Frontal cortex (tissue), 4 donors: ENCODE measurements at places on chromosomes 6 and 20. TPM values are rescaled to one million over a fixed set of nuclear protein-coding genes. Genes with fewer than 3 reads are reported as not detected.

Gene MMP24
- total RNA-seq, result 102 TPM

Gene RAB5IF
- 26.9 TPM for total RNA-seq

Gene ACTR5
- total RNA-seq, result 9.8 TPM

DNA sequence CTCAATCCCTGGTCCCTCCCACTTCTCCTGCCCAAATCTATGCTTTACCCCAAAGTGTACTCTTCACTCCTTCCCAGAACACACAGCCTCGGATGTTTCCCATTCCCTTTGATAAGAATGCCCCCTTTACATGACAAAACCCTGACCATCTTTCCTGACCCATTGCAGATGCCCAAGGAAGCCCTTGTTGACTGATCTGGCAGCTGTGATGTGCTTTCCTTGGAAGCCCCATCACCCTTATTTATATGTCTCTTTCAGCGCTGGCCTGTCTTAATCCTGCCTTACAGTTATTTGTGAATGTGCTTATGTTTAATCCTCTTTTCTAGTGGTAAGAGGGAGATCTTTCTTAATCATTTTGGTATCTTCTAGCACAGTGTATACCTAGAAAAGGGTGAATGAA lies 523.1 kb downstream of the CD83 start:
- no peak for DNase-seq

DNA sequence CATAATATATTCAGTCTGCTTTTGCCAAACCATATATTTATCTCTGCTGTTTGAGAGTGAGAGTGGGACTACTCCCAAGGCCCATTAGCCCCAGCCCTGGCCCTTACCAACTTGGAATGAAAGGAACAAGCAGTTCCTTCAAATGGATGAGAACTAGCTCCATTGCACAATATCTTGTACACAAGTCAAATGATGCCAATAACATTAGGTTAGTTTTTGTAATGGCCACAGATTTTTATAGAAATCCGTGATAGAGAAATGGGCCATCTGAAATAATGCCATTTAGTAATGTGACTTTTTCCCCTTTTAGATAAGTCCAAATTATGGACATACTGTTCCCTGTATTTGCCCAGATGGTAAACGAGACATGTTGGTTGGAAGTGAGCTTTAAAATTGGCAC lies 117.0 kb downstream of the MAP3K7 start:
- DNase-seq, result no peak

DNA sequence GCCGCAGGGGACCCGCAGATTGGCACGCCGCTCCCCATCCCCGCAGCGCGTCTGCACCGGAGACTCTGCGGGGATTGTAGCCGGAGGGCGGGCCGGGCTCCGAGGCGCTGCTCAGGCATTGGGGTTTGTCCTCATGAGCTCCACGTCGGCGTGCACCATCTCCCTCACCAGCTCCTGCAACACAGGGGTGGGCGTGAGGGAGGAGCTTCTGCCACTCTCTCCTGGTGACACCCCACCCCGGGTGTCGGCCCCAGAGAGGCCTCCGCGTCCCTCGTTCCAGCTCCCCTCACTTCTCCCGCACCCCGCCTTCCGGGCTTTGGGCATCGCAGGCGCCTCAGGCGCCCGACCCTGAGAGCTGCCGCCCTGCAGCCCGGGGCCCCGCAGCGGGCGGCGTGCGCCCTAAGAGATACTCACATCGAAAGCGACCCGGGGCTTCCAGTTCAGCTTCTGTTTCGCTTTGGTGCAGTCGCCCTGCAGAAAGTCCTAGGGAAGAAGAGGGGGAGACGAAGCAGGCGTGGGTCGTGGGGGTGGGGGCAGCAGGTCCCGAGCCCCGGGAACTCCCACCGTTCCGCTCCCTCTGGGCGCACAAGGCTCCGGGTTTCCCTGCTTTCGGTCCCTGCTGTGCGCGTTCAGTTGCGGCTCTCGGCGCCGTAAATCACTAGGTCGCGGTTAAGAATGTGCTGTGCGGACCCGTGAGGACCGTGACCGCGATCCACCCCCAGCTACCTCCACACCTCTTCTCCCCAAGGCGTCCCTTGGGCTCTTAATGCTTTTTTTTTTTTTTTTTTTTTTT lies 14.5 kb downstream of the FOXC1 start:
- no peak for DNase-seq

Gene JPH2
- under 0.01 TPM for total RNA-seq

DNA sequence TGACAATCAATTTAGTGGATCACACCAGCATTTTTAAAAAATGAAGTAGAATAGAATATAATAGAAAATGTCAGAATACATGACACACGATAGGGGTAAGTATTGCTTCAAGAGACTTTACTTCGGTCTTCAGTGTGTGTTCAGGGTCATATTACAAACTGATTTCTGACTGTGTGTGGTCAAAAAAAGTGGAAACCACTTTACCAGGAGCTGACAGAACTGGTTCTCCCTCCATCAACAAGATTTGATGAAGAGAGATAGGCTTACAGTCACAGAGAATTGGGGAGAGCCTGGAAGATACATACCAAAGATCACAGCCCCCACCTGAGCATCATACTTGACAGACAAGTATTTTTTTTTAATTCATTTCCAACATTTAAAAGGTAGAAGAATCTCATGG lies 21.7 kb downstream of the ARMC2 start:
- no peak for DNase-seq

DNA sequence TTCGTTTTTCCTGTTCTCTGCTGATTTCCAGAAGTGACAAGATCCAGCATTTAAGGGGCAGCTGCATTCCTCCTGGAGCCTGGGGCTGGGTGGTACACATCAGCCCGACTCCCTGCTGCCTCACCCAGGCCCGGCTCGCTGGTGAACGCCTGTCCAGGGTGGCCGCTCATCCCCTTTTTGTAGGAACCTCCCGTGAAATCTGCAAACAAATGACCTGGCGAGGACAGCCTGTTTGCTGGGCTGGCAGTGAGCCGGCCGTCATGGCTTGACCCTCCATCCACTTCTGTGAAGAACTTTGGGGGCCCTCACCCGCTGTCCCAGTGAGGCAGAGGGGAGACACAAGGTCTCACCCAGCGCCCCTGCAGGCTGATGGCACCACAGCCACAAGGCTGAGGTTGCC lies 39.0 kb downstream of the PYGB start:
- no peak for DNase-seq

Gene NNAT
- 367 TPM for total RNA-seq

DNA sequence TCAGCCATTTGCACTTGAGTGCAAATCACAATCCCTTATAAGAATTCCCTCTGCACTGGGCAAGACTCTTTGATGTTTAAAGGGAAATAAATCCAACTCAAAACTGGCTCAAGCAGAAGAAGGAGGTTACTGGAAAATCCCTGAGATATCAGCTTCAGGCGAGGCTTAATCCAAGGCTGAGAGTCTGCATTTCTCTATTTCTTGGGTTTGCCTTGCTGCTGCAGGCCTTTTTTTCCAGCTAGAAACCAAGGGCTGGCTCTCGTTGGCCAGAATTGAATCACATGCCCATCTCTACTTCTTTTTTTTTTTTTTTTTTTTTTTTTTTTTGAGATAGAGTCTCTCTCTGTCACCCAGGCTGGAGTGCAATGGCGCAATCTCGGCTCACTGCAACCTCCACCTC lies 11.7 kb downstream of the HCK start:
- DNase-seq, result no peak

DNA sequence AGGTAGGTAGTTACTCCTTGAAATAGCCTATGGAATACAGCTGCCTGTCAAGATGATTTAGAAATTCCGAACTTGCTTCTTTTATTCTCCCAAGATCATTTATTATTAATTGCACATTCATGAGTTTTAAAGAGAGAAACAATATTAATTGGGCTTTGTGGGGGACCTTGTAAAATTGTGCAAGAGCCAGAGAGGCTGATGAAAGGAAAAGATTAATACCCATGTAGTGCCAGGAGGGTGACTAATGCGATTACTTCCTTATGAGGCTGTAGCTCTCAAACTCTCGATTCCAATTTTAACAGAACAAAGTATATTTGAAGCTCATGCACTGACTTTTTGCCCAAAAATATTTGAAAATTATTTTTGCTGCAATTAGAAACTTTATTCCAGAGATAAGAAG lies 423.8 kb upstream of the ID4 start:
- DNase-seq, result no peak

Gene COL9A1
- total RNA-seq, result 3.3 TPM

GRCh38 chr6:157273756-157274470 lies 49.4 kb downstream of the TMEM242 start:
- peak; percentile 49 for DNase-seq

- DNase-seq, result no peak
Observed at GRCh38 chr6:88168362-88168761, 2.2 kb upstream of the CNR1 start.

DNA sequence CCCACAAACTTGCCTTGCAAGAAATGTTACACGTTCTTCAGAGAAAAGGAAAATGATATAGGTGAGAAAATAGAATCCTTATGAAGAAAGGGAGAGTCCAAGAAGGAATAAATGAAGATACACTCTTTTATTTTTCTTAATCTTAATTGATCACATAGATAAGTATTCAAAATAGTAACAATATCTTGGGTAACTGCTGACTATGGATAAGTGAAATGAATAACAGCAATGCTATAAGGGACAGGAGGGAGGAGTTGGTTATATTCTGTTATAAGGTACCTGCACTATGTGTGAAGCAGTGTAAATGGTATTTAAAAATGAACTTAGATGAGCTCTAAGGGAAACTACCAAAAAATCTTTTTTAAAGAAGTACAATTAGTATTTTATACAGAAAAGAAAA lies 38.3 kb downstream of the RANBP9 start:
- no peak for DNase-seq

- no peak for DNase-seq
Observed at GRCh38 chr6:39819676-39820075, 27.5 kb downstream of the DAAM2 start.

DNA sequence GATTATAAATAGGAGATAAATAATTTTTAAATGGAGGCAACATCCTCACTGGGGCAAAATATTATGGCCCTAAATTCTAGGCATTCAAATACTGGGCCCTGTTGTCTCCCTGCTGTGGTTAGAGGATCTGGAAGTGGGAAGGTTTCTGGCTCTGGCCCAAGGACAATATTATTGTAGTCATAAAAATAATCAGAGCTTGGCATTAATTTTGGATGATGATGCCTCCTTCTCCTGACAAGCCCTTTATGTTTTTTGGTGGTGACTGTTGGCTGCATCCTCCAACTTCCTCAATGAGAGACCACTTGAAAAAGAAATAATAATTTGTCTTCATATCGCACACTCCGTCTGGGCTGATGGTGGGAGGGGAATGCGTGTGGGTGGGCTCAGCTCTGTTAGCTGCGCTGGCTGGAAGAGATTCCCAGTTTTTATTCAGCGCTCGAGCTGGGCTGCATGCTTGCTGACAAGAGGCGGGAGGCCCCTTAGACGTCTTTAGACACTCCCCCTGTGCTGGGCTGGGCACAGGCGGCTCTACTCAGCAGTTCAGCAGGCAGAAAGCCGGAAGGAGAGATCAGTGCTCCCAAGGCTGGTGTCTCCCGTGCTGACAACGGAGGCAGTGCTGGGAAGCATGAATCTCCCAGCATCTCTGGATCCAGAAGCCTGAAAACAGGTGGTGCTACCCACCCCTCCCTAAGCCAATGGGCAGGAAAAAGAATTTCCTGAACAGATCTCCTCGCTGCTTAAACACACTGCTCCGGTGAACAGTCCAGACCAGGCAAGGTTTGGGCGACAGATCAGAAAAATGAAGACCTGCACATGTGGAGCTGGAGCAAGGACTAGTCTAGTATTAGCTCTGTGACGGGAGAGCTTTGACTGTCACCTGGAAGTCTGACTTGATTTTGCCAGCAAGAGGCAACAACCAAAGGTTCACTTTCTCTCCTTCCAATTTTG lies 97.7 kb downstream of the SYCP2 start:
- DNase-seq, result no peak

DNA sequence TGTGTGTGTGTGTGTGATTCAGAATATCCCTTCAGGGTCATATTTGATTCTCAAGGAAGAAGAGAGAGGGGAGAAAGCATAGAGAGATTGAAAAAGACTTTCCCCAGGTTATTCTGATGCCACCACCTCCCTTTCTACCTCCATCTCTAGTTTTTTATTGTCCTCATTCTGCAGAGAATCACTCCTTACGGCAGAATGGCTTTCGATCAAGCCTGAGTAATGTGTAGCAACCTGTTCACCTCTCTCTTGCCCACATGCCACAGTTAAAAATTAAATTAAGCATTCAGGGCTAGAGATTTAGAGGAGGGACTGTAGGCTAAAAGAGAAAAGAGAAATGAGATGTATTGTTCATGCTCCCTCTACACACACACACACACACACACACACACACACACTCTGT lies 18.1 kb downstream of the KLHL32 start:
- no peak for DNase-seq

- DNase-seq, result no peak
Observed at GRCh38 chr6:119591235-119591634, 241.7 kb upstream of the MAN1A1 start.

DNA sequence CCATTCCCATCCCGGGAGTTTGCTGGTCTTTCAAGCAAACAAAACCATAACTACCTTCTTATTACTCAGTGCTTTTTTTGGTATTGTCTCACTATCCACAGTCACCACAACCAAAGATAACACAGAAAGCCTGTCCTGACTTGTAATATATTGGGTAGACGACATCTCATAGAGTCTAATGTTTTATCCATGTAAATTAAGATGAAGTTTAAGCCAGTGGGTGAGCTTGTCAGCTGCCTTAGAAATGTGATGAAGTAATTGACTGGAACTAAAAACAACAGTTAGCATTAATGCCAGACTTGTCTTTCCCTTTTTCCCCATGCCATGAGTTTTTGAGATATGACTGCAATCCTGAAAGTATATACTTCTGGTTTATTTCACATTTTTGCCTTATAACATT lies 282.7 kb upstream of the PRDM1 start:
- DNase-seq, result no peak

DNA sequence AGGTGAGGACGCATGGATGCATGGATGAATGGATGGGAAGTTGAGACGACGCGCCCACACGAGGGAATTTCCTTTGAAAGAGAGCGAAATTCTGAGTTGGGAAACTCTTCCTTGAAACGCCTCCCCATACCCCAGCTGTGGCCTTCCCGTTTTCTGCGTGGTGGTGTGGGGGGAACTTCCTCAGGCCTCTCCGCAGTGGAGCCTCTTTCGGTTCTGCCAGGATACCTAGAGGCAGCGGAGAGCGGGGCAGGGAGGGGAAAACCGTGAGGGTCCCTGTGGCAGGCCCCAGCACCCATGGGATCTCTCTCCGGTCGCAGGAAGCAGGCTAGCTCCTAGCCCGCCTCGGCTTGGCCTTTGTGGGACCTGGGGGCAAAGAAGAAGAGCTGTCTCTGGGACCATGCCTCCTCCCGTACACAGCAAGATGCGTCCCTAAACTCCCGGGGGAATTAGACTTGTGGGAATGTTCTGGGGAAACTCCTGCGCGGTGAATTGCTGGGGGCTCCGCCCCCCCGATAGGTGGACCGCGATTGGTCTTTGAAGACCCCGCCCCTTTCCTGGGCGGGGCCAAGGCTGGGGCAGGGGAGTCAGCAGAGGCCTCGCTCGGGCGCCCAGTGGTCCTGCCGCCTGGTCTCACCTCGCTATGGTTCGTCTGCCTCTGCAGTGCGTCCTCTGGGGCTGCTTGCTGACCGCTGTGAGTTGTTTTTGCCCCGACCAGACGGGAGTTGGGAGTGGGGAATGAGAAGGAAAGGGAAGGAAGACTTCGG lies at the start of gene CD40:
TSS of gene CD40 (plus strand) at position 611 of the 764 bp plus-strand sequence. CDS start at position 641, 30 bp downstream.
- DNase-seq, result peak; percentile 87
